Activated naive CD4-positive, alpha-beta T cell treated with anti-CD3 and anti-CD28 coated beads, Interleukin-2, amount 50 U/mL, for 72 hours (primary cell): ENCODE measurements at places on chromosomes 16 and 17.

GRCh38 chr16:57946181-57946801 lies 24.6 kb downstream of the CNGB1 start:
- DNase-seq: no peak

DNA sequence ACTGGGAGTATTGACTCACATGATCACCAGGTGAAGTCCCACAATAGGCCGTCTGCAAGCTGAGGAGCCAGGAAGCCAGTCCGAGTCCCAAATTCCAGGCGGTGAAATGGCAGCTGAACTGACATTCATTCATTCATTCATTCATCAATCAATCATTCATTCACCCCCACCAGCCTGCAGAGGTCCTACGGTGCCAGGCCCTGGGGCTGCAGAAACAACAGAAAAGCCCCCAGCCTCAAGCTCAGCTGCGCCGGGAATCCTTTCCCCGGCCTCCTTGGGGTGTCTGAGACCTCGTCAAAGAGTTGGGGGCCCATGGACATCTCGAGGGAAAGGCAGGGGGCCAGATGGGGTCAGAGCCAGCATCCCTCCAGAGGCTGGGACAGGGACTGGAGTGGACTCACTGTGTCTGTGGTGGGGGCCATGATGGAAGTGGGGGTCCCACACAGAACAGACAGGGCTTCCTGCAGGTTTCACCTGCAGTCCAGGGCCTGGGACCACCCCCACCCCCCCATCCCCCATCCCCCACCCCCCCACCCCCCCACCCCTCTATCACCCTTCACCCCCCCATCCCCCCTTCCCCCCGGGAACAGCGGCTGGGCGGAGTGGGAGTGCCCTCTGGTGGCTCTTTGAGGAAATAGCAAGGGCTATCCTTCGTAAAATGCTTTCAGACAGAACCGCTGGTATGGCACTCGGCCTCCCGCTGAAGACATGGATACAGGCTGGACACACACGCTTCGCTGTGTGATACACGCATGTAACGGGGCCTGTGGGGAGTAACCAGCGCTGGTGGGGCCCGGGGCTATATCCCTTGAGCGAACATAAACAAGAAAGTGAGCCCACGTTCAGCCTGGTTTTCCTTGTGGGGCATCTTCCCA lies 8.5 kb upstream of the ZC3H18 start:
- peak; percentile 43 for DNase-seq

DNA sequence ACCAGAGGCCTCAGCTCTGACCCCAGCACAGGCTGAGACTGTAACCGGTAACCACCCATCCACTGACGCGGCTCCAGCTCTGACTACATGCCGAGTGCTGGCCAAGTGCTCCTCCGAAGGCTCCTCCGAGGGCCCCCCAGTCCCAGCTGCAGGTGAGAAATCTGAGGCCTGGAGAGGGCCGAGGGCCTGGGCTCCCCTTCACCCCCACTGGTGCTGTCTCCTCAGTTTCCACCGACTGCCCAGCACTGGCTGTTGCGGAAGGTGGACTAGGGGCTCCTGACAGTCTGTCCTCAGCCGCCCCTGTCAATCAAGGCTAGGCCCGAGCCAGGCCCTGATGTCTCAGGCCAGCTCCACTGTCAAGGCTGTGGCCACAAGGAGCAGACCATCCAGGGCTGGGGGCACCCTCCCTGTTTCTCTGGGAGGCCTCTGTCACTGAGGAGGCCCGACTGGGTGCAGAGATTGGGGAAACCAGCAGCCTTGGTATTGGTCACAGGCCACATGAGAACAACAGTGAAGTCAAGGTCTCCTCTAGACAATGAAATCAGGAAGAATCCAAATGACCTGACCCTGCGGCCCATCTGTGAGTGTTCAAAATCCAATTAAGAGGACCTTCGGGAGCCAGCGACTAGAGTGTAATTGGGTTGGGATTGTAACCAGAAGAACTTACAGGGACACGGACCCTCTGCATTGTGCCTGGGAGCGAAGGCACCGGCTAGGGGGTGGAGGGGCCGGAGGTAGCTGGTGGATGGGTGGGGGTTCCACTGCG lies 5.1 kb downstream of the TMEM235 start:
- no peak for DNase-seq

DNA sequence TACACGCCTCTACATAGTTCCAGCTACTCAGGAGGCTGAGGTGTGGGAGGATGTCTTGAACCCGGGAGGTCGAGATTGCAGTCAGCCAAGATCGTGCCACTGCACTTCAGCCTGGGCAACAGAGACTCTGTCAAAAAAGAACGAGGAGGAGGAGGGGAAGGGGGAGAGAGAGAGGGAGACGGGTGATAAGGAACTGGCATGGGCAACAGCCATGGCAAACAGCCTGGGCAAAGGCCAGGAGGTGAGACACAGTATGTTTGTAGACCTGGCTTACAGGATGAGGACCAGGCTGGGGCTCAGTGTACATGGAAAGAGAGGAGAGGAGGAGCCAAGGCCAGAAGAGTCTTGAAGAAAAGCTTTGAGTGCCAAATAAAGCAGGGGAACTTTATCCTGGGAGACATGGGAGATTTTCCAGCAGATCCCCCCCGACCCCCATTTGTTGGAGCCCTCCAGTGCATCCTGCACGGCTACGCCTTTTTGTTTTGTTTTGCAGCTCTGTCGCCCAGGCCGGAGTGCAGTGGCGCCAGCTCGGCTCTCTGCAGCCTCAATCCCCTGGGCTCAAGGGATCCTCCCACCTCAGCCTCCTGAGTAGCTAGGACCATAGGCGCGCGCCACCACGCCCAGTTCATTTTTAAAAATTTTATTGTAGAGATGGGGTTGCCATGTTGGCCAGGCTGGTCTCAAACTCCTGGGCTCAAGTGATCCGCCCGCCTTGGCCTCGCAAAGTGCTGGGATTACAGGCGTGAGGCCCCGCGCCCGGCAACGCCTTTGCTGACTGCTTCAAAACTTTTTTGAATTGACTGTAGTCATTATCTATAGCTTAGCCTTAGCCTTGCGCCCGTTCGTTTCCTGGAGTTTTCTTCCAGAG lies 1.3 kb upstream of the ALKBH5 start:
- no peak for DNase-seq

DNA sequence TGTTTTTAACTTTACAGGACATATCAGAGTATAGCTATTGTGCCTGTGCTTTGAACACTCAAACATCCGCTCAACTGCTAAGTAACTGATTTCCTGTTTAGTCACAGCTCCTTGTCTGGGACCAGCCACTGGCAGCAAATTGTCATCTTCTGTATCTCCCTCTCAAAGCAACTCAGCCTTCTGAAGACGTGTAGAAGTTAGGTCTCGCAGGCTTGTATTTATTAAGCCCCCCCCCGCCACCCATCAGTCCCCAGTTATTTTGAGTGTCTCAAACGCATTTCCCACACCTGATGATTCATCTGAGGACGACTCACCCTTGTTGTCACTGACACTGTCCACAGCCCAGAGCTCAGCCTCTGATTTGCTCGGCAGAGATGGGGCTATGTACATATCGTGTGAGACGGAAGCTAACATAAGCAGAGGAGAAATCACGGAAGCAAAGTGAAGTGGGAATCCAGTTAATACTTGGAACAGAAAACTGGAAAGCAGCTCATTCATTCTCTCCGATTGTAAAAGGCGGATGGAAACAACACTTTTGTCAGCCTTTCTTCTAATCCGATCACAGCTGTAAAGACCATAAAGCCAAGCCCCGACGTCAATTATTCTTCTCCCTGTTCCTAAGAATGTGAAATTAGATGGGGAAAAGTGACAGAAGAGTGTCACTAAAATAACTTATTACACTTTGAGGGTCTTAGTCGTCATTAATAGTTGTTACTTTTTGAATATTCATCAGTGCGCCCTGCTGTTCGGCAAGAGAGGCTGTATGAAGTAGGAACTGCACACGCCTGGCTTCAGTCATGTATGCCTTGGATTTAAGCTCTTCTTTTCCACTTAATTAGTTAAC lies 64.2 kb downstream of the PITPNC1 start:
- DNase-seq: peak; percentile 78

DNA sequence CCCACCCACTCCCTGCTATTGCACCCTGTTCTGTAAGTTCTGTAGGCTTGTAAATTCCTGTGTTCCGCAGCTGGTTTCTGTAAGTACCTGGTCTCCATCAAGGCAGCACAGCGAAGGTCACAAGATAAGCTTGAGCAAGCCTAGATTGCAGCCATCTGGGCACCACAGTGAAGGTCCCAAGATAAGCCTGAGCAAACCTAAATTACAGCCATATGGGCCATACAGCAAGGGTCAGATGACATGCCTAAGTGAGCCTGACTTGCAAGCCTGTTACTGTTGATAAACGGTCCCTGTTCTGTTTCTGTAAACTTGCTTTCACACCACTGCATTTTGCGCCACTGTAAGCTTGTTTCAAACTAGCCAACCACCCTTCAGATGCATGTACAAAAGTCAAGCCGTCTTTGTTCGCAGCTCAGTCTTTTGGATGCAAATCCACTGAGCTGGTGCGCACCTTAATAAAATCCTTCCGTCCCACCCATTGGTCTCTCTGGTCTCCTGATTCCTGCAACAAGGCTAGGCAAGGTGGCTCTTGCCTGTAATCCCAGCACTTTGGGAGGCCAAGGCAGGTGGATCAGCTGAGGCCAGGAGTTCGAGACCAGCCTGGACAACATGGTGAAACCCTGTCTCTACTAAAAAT lies 42.6 kb upstream of the ATF7IP2 start:
- no peak for DNase-seq

DNA sequence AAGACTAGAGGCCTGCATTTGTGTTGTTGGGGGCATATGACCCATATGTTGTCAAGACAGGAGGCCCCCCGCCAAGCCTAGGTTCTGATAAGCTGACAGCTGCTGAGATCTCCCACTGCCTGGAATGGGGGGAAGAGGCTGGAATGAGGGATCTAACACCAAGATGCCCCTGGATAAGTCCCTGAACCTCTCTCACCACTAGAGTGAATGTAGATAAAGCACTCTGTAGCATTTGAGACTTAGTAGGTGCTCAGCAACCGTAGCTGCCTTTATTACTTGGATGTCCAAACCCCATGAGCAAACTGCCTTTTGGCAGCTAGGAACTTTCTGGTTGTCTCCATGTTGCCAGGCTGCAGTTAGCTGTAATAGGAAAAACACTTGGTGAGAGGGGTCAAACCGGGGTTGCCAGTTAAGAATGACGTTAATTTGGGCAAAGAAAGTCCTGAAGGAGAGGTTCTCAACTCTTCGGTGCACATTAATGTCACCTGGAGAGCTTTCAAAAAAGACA lies 4.4 kb upstream of the RASL10B start:
- no peak for DNase-seq
